ENCODE measurements at places on chromosomes 2 and 18. TPM values are rescaled to one million over a fixed set of nuclear protein-coding genes. Genes with fewer than 3 reads are reported as not detected.
A peak's percentile ranks its signal among the peaks of the same experiment; 100 is the strongest.

DNA sequence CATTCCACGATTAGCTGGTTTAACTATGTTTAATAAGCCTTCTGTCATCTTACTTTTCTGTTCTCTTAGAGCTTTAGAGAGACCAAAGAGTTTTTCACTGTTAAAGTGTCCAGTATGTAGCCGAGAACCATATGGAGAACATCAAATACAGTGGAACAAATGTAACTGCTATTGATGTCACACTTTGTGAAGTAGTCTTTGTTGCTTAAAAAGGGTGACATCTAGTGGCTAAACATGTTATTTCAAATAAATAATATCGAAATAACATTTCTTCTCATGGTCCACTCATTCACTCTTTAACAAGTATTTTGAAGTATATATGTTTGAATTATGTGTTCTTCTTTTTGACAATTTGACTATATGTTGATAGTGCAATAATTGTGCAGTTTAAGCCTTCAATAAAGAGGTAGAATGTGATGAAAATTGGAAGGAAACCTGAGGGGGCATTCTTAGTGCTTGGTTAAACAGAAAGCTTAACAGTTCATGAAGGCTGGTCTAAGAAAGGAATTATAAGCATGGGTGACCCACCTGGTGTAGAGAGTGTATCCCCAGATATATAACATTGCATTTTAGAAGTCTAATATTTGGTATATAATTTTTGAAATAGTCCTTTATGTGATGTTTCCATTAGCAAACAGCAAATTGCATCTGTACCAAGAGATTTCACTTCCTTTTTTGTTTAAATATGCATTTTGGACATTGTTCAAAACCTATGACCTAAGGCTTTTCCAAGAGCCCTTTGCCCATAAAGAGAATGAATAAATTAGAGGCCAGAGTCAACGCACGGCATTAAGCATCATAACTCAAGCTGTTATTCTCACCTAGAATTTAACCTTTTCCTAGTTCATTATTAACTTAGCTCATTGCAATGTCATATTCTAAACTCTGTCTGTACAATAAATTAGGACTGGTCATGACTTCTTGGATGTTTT is 112.1 kb downstream of the KYNU start:
- peak; percentile 81 for DNase-seq

DNA sequence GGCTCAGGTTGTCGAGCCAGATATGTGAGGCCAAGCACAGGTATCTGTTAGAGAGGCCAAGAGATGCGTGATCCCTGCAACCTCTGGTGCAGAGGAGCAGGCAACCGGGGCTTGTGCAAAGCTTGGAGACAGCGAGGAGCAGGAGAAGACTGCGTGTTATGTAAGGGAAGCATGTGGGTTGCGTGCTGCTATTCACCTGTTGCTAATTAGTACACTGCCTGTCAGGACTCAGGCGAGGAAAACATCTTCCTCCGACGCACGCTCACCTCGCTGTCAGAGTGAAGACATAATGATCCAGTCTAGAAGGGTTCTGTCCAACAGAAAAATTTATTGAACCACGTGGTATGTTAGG is 102.5 kb downstream of the HNRNPLL start:
- no peak for DNase-seq

- DNase-seq: no peak
These were observed 25.7 kb upstream of the SP5 start for GRCh38 chr2:170689481-170689880.

- no peak for DNase-seq
These were observed 75.5 kb upstream of the TXNDC2 start for GRCh38 chr18:9810299-9810698.

DNA sequence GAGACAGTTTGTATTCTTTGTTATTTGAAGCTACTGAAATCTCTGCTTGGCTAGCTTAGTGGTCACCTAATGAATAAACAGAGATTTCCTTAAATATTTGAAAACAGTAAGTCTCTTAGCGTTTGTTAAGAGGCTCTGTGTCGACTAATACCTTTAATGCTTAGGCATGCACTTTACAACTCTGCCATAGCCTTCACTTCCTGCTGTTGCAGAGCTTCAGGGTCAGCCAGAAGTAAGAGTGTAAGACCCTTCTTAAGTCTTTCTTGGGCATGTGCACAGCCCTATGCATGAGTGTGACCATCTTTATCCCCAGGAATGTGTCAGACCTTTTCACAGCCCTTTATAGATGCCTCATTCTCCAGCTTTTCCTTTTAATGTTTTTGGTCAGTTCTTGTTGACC is 195.3 kb upstream of the ALPP start:
- no peak for DNase-seq

GRCh38 chr2:100197631-100198153 is 55.3 kb upstream of the AFF3 start:
- no peak for DNase-seq

DNA sequence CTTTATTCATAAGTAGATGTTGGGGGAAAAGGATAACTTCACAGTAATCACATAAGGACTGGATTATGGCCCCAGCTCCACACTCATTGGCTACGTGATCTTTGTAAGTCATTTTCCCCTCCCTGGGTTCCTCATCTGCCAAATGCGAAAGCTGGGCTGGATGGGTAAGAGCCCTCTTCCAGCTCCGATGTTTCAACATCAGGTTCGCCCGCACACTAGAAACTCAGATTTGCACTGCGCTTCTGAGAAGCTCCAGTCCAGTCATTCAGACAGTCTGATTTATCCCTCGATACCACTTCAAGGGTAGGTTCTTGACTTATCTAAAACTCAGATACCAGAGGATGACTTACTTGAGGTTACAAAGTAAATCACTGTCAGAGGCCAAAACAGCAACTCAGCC is 31.0 kb upstream of the RMDN2 start:
- no peak for DNase-seq

EMX1 gene
- polyA plus RNA-seq: not detected

IL36A gene
- not detected for polyA plus RNA-seq

SIGLEC15 gene
- polyA plus RNA-seq: 0.24 TPM

ECEL1 gene
- 0.30 TPM for polyA plus RNA-seq

DNA sequence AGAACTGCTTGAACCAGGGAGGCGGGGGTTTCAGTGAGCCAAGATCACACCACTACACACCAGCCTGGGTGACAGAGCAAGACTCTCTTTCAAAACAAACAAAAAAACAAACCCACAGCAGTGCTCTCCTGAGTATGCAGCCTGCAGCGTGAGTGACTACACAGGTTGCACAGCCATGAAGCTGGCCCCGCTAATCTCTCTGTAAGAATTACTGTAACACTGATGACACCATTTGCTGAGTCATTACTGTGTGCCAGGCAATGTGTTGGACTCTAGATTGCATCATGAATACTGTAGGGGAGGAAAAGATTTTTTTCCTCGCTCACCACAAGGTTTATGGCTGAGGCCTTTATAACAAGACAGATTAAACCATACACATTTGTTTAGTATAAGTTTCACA is 118.6 kb upstream of the ATP8B1 start:
- no peak for DNase-seq

TGFA gene
- 0.77 TPM for polyA plus RNA-seq

EFHD1 gene
- 3.5 TPM for polyA plus RNA-seq

DNA sequence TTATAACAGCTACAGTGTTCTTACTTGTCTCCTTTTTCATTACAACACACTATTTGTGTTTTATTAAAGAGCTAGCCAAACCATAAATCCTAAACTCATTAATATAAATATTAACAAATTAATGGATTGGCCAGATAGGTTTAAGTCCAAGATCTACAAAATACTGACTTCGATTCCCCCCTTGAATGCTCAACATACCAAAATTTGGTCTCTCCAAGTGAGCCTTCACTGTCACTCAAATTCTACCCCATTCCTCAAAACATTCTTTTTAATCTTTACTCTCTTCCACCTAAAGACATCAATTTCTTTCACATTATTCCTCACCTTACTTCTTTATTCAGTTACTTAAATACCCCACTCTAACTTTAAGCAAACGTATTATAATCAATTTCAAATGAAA is 281.5 kb downstream of the ICOS start:
- no peak for DNase-seq

- DNase-seq: no peak
These were observed 785.8 kb downstream of the RNF144A start for GRCh38 chr2:7703048-7703447.

DNA sequence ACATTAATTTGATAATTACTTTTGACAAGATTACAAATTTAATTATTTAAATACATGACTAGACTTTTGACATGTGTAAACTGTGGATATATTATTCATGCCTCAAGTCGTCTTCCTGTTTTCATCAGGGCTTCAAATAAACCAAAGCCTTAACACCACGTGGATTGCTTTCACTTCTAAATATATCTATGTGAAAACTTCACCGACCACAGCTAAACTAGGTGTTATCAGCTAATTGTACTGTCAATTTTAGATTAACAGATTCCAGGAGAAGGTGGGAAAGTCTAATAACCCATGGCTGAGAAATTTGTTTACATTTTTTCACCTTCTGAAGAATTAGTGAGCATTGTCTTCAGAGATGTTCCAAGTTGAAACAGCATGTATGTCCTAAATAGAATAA is 494.7 kb upstream of the FAM98A start:
- no peak for DNase-seq

CDCA7 gene
- polyA plus RNA-seq: 92.3 TPM

GMCL1 gene
- 27.1 TPM for polyA plus RNA-seq
